Sigmoid colon (tissue), 7 donors: ENCODE measurements at places on chromosomes 16 and 17. TPM values are rescaled to one million over a fixed set of nuclear protein-coding genes. Genes with fewer than 3 reads are reported as not detected.

ZNHIT3 gene
- 31.0 TPM for total RNA-seq

KRTAP2-3 gene
- not detected for total RNA-seq

IQCK gene
- total RNA-seq = 16.6 TPM

SOX8 gene
- 0.49 TPM for total RNA-seq

HCRT gene
- not detected for total RNA-seq

IRX6 gene
- total RNA-seq = not detected

CPNE7 gene
- total RNA-seq = not detected

KRTAP4-1 gene
- not detected for total RNA-seq

TBC1D3C gene
- total RNA-seq = not detected

CDH1 gene
- total RNA-seq = not detected

TMEM238L gene
- not detected for total RNA-seq

AOC3 gene
- total RNA-seq = 227 TPM

GRCh38 chr16:67155295-67156142 lies 4.2 kb downstream of the TRADD start:
- DNase-seq = peak; percentile 85
- peaks cover 12% of the 10 kb centered on the region for H3K27me3 ChIP-seq
- peak overlapping the region; percentile 20 for H3K4me3 ChIP-seq
- no peaks in the 10 kb centered on the region for H3K36me3 ChIP-seq

DNA sequence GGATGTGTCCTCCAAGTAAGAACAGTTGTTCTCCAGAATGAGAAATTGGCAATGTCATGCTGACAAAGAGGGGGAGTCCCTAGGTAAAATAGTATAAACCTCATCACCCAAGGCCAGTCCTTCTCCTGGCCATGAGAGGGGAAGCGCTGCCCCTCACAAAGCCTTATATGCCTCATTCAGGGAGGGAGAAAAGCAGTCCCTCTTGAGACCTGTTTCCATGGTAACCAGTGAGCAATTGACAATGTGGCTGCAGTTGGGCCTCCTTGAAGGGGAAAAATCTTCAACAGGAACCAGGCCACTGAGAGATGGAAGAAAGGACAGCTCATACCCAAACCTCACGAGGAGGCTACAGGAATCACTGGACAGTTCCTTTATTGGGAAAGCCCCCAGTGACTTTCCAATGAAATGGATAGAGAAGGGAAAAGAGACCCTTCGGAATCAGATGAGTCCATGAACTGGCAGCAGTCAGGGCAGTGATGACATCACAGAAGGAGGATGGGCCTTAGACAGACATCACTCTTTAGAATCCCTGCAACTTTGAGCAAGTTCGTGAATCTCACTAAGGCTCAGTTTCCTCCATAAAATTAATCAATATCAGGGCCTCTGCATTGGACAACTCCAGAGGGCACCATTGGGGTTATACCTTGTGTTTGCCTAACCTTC lies 275.7 kb downstream of the TOX3 start:
- no peak overlapping the region for H3K27ac ChIP-seq
- H3K4me3 ChIP-seq = no peak overlapping the region
- H3K27me3 ChIP-seq = no peaks in the 10 kb centered on the region
- no peak for DNase-seq
- H3K36me3 ChIP-seq = no peaks in the 10 kb centered on the region

GRCh38 chr16:48852458-48852857 lies 242.5 kb upstream of the N4BP1 start:
- H3K27me3 ChIP-seq = no peaks in the 10 kb centered on the region
- H3K36me3 ChIP-seq = no peaks in the 10 kb centered on the region
- no peaks in the 10 kb centered on the region for H3K4me1 ChIP-seq
- no peak overlapping the region for H3K27ac ChIP-seq
- H3K4me3 ChIP-seq = no peak overlapping the region

DNA sequence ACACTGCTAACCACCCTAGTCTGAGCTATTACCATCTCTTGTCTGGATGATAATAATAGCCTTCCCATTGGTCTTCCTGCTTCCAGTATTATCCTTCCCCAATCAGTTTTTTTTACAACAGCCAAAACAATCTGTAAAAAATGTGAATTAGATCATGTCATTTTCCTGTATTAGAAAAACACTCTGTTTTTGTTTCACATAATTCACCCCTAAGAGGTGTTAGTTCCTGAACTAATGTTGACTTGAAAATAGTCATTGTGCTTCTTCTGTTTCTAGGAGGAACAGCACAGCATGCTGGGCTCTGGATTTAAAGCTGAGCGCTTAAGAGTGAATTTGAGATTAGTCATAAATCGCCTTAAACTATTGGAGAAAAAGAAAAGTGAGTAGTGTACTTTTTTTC lies 20.0 kb downstream of the IST1 start:
- peaks cover 6% of the 10 kb centered on the region for H3K36me3 ChIP-seq
- peaks cover 66% of the 10 kb centered on the region for H3K4me1 ChIP-seq
- no peak overlapping the region for H3K27ac ChIP-seq
- H3K27me3 ChIP-seq = no peaks in the 10 kb centered on the region
- DNase-seq = no peak
- H3K4me3 ChIP-seq = no peak overlapping the region

DNA sequence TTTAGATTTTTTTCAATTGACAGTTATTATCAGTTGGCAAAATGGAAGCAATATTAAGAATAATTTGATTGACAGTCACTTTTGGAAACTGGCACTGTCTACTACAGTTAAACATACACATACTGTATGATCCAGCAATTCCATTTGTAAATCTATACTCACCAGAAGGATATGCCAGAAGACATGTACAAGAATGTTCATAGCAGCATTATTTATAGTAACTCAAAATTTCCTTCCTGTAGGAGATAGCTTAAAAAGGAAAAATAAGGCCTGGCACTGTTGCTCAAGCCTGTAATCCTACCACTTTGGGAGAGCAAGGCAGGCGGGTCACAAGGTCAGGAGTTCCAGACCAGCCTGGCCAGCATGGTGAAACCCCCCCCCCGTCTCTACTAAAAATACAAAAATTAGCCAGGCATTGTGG lies 89.3 kb downstream of the VMP1 start:
- no peak for DNase-seq
- H3K27me3 ChIP-seq = no peaks in the 10 kb centered on the region
- H3K4me3 ChIP-seq = no peak overlapping the region
- H3K36me3 ChIP-seq = no peaks in the 10 kb centered on the region

DNA sequence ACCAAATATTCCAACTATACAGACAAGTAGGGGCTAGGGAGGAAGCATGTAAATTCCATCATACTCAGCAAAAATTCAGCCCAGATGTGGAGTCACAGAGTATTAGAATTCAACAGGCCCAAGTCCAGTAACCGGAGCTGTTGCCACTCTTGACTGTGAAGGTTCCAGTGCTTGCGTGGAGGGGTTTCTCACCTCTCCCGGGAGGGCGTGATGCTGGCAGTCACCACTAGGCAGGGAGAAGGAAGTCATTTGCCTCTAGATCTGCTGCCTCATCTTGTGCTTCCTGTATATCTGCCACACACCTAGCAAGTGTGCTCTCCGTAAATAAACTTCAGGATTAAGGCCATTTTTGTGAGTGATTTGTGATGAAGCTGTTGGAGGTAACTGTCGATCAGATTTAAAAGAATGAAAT lies 1.0 kb upstream of the CKLF start:
- H3K4me1 ChIP-seq = no peaks in the 10 kb centered on the region
- DNase-seq = no peak
- H3K27me3 ChIP-seq = no peaks in the 10 kb centered on the region
- H3K27ac ChIP-seq = peak overlapping the region; percentile 87
- no peaks in the 10 kb centered on the region for H3K36me3 ChIP-seq

DNA sequence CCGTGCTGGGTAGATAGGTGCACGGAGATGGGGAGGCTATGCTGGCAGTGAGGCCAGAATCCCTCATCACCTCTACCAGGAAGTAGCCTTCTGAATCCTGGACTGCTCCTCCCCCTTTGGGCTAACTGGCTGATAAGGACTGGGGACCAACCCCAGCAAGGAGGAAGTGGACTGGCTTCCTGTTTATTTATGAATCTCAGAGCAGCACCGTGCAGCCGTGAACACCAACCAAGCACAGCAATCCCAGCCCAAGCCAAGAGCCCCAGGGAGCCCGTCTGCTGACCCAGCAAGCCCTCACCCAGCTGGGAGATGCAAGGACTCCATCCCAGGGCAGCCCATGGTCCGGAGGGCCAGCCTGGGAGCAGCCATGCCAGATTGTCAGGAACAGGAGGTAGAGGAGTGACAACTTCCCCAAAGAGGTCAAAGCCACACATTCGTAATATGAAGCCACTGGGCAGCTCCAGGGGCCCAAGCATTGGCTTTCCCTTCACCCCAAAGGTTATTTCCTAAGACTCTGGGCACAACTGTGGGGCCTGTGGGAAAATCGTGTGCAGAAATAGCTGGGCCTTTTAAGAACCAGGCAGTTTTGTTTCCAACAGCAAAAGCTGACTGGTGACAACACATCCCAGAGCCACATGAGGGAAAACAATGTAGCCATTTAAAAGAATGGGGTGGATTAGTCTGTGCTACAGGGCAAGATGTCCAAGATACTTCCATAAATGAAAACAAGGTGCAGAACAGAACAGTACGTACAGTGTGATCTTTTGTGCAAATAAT lies 23.9 kb downstream of the PHB1 start:
- no peaks in the 10 kb centered on the region for H3K36me3 ChIP-seq
- peaks cover 66% of the 10 kb centered on the region for H3K4me1 ChIP-seq
- H3K4me3 ChIP-seq = no peak overlapping the region

DNA sequence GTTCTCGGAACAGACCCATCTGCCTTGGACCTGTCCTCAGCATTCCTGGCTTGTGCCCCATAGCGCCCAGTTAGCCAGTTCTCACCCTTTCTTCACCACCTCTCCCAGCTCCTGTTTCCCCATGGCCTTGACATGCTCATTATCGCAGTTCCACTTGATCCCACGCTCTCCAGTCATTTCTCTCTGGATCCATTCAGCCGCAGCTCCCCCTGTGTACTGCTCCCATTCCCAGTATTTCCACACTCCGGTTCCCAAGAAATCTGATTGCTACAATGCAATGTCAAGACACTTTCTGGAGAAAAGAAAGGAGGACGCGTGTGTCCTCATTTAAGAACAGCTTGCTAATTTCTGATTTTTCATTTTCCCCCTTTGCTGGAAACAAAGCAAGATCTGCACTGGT lies 55.4 kb downstream of the TMEM186 start:
- no peaks in the 10 kb centered on the region for H3K4me1 ChIP-seq
- H3K4me3 ChIP-seq = no peak overlapping the region
- no peaks in the 10 kb centered on the region for H3K27me3 ChIP-seq
- H3K27ac ChIP-seq = no peak overlapping the region

DNA sequence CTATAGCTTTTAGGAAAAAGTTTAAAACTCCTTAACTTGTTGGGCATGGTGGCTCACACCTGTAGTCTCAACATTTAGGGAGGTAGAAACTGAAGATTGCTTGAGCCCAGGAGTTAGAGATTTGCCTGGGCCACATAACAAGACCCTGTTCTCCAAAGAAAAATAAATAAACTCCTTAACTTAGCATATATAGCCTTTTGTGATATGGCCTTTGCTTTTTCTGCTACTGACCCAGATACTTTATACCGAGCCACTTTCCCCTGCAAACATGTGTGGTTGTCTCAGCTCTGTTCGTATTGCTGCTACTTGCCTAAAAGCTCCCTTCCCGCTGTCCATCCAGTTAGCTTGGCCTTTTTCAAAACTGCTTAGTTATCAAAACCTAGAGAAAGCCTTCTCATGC lies 51.0 kb downstream of the GAN start:
- no peak for DNase-seq
- H3K4me1 ChIP-seq = peaks cover 12% of the 10 kb centered on the region
- H3K27me3 ChIP-seq = no peaks in the 10 kb centered on the region
- H3K36me3 ChIP-seq = peaks cover 14% of the 10 kb centered on the region

DNA sequence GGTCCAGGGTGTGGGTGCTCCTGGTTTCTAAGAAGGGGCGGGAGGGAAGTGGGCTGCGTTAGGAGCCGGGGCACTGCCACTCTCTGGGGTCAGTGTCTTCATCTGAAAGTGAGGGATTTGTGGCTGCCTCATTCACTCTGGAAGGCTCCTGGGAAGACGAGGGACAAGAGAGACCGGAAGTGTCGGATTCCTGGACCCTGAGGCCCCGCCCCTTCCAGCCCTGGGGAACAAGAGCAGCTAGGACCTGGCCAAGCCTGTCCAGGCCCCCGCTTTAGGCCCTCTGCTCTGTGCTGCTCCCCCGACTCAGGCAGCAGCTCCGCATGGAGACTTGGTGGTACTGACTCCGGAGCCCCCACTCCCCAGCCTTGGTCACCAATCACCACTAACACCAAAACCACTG lies 6.5 kb downstream of the LGALS3BP start:
- H3K27ac ChIP-seq = no peak overlapping the region
- peaks cover 58% of the 10 kb centered on the region for H3K4me1 ChIP-seq
- no peaks in the 10 kb centered on the region for H3K36me3 ChIP-seq
- DNase-seq = no peak
- H3K27me3 ChIP-seq = no peaks in the 10 kb centered on the region

DNA sequence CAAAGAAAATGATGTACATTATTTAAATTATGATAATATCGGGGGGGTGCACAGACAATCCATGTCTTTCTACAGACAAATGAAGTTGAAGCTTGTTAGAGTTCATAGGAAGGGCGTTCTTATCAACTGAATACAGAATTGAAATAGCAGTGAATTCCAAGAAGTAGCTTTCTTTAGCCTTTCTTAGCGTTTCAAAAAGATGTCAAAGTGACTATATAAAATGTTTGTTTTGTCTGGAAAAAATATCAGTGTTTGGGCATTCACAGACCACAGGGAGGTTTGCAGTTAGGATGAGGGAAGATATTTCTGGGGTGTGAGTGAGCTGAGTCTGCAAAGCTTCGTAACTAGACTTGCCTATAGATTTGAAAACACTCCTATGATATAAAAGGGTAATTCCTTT lies 55.0 kb downstream of the STX8 start:
- no peaks in the 10 kb centered on the region for H3K36me3 ChIP-seq
- DNase-seq = no peak
- H3K27ac ChIP-seq = no peak overlapping the region

GRCh38 chr16:359067-359763 lies 6.7 kb upstream of the AXIN1 start:
- no peak overlapping the region for H3K4me3 ChIP-seq
- H3K4me1 ChIP-seq = no peaks in the 10 kb centered on the region
- no peaks in the 10 kb centered on the region for H3K36me3 ChIP-seq
- no peak overlapping the region for H3K27ac ChIP-seq

DNA sequence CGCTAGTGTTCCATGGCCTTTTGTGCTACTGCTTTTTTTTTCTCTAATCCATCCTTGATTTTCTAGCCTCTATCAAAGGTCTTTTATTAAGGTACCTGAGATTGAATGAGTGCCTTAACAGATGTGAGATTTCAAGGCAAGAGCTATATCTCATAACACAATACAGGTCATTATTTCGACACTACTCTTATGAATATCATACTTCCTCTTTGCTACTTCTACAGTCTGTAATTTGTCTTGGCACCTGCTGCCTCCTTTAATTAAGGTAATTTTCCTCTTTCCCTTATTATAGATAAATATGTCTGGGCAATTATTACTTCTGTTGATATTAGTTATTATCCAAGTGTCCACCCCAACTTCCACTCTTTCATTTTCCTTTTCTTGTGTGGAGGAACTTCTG lies 5.3 kb downstream of the KRT28 start:
- peaks cover 30% of the 10 kb centered on the region for H3K27me3 ChIP-seq
- DNase-seq = no peak
- no peak overlapping the region for H3K4me3 ChIP-seq
- no peaks in the 10 kb centered on the region for H3K36me3 ChIP-seq
- H3K4me1 ChIP-seq = no peaks in the 10 kb centered on the region
